ENCODE measurements at places on chromosomes 11 and 22.

DNA sequence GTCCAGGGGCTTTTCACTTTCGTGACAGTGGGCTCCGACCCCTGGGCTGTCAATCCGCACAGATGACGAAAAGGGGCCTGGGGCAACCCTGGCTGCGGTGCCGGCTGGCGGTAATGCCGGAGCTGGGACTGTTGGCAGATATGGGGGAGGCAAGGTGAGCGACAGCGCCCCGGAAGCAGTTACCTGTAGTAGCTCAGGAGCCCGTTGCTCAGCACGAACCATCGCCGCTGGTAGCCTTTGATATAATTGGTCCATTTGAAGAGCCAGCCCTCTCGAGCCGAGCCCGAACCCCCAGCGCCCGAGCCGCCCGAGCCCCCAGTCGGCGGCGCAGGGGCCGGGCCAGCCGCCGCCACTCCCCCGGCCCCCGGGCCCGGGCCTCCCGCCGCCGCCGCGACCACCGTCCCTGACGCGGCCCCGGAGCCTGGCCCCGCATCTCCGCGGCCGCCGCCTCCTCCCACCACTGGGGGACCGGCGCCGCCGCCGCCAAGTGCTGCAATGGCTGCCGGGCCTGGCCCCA is 396 bp downstream of the OSBP start:
- DNase-seq = peak; percentile 36

DNA sequence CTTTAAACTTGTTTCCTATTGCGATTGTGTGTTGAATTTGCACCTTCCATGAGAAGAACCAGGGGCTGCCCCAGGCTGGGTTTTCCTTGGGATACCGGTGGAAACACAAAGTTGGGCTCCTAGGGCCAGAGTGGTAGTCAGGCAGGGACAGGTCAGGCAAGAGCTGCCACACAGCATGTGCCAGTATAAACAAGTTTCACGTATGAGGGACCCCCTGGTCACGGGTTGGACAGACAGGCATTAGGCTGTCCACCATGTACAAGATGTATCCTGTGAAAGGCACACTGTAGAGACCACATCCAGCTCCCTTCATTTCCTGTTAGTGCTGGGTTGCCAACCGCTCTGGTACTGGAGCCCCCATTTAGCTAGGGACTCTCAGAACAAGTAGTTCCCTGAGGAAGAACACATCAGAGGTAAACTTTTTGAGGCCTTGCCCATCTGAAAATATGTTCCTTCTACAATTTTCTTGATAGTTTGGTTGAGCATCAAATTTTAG is 8.8 kb downstream of the UPB1 start:
- DNase-seq = no peak

DNA sequence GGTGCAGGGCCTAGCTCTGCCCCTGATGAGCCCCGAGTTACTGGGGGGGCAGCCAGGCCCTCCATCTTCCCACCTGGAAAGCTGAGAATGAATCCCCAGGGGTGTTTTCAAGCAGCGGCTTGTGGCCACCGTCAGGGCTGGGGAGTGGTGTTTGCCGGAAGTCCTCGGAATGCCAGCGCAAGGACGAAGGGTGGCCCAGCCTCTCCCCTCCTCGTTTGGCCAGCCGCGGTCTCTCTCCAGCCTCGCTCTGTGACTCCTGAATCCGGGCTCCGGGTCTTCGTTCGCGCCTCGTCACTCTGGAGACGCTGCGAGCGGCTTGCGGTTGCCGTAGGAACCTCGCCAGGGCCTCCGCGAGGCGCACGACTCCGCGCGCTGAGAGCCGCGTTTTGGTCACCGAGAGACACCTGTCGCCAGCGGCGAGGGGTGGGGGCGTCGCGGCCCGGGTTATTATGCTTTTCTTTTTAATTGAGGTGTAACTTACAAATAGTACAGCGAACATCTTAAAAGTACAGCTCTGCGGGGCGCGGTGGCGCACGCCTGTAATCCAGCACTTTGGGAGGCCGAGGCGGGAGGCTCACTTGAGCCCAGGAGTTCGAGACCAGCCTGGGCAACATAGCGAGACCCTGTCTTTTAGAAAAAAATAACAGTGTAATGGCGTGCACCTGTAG is 6.3 kb upstream of the KDELR3 start:
- DNase-seq = peak; percentile 60

- no peak for DNase-seq
These were observed 72.3 kb upstream of the TP53I11 start for GRCh38 chr11:45023065-45023365.

DNA sequence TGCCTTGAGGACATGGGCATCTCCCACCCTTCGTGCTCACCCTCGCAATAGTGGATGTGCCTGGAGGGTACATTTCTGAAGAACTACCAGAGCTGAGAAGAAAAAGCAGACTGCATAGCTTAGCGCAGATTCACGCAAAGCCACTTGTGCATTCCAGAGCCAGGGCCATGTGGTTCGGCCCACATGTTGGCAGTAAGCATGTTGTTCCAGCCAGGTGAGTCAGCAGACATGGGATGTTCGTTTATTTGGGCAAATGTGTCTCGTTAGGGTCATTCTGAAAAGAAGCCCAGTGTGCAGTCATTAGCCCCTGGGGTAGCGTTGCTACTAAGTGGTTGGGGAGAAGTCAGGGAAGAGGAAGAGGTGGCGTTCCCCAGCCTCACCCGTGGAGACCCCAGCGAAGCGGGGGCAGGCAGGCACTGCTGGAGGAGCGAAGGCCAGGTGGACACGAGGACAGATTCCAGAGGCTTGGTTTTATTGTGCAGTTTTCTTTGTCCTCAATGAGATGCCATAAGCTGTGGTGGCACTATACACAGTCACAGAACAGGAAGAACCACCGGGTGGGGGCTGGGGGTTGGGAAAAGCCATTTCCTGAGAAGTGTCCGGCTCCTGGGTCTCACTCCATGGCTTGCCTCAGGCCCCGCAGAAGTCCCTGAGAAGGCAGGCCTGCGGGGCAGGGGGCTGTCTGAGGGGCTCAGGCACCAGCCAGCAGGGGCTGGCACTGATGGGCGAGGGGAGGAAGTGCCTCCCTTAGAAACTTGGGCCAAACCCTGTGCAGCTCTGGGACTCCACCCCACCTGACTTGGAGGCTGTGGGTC is 5.0 kb downstream of the THY1 start:
- no peak for DNase-seq

DNA sequence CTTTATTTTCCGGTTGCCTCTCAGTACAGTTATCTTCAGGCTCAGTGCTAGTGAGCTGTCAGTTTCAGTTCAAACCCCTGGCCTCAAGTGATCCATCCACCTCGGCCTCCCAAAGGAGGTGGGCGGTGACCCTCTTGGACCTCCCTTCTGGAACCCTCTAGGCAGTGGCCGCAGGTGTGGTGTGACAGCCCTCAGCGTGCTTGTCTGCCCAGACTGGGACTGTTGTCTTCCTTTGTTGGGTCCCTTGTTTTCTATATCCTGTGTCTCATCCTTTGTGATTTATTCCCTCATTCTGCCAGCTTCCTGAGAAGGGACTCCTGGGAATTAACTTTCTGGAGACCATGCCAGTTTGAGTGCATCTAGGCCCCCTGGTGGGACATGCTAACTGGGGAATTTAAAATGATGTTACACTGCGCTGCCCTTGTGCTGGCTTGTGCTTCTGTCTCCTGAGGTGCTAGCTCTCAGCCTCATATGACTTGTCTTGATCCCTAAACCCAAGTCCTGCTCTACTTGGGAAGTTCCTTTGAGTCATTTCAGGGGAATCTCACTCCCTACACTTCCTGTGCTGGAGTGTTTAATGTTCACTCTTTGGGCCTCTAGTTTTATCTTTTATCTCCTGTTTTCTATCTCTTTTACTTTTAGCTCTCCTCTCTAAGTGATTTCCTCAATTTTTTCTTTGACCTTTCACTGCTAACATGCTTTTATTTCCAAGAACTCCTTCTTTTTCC is 19.4 kb downstream of the MED15 start:
- no peak for DNase-seq

- no peak for DNase-seq
These were observed 315.1 kb upstream of the API5 start for GRCh38 chr11:42996421-42997307.

- no peak for DNase-seq
These were observed 312.2 kb upstream of the MTNR1B start for GRCh38 chr11:92657226-92657625.

DNA sequence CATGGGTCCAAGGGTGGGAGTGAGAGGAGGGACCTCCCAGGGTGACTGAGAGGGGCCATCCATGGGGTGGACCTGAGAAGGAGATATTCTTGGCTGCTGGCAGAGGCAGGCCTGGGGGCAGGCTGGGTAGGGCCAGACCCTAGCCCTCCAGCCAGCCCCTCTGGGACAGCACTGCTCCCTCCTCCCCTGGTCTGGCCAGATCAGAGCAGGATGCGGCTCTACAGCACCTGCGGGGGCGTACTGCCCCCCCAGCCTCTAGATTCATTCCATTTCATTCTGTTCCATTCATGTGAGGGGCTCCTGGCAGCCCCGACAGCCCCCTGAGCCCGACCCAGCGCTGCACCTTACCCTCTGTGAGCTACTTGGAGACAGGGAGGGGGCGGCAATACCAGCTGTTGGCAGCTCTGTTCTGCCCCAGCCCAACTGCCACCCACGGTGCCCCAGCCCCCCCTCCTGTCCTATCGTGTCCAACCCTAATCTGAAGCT is 34.3 kb upstream of the MYRF start:
- no peak for DNase-seq

GRCh38 chr11:70763606-70764005 is 365.3 kb downstream of the CTTN start:
- no peak for DNase-seq

DNA sequence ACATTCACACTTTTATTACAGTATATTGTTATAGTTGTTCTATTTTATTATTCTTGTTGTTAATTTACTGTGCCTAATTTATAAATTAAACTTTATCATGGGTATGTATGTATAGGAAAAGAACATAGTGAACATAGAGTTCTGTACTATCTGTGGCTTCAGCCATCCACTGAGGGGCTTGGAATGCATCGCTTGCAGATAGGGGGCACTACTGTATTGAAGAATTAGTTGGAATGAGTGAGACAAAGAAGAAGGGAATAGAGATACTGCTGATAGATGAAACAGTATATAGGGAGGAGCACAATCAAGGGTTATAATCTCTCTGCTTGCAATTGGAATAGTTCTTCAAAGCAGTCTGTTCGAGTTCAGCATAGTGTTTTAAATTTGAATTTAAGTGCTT is 432.2 kb downstream of the RAB38 start:
- DNase-seq = no peak

GRCh38 chr11:48043111-48043990 is 63.0 kb downstream of the PTPRJ start:
- no peak for DNase-seq

DNA sequence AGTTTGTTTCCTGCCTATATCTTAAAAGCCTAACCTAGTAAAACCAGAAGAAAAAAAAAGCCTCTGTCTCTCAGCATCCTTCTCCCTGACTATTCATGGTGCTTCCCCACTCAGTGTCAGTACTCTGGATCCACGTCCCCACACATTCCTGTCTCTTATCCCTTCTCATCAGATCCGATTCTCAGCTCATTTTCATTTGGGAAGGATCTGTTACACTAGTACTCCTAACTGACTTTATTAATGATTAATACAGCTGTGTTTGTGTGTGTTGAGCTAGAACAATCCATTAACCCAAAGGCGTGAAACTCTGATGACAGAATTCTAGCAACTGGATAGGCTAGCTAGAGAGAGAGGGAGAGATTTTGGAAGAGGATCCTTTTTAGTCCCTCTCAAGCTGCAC is 1.5 kb downstream of the PRRG4 start:
- DNase-seq = no peak

DNA sequence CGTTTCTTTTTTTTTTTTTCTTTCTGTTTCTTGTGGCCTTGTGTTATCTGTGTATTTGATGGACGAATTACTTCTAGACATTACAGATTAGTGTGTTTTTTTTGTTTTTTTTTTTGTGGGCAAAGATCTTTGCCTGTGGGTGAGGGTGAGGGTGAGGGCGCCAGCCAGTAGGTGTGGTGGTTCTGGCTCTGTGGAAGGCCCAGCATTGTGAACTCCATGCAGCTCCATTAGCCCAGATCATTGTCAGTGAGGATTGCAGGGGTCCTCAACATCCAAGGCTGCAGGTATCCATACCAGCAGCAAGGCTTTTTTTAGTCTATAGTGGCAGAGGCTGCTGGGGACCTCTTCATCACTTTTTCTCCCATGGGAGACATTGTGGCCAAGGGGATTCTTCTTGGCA is 13.7 kb downstream of the BIRC2 start:
- DNase-seq = no peak

All from stimulated activated CD4-positive, alpha-beta T cell treated with anti-CD3 and anti-CD28 coated beads, Interleukin-2, amount 100 ng/mL, for 48 hours (primary cell).